ENCODE measurements at places on chromosomes 1 and 21.

GRCh38 chr1:2502661-2503553, 23.5 kb downstream of the PANK4 start:
- no peak overlapping the region for H3K4me3 ChIP-seq
- DNase-seq: no peak
- peaks cover 21% of the 10 kb centered on the region for H3K4me1 ChIP-seq

- H3K4me3 ChIP-seq: no peak overlapping the region
- H3K4me1 ChIP-seq: no peaks in the 10 kb centered on the region
- no peaks in the 10 kb centered on the region for H3K27me3 ChIP-seq
- H3K27ac ChIP-seq: no peak overlapping the region
- no peaks in the 10 kb centered on the region for H3K36me3 ChIP-seq
These were observed 1761.9 kb downstream of the PLA2G4A start for GRCh38 chr1:188590641-188591040.

GRCh38 chr21:14115646-14116045, 95.1 kb downstream of the LIPI start:
- peaks cover 5% of the 10 kb centered on the region for H3K36me3 ChIP-seq
- no peak for DNase-seq
- H3K27me3 ChIP-seq: no peaks in the 10 kb centered on the region

DNA sequence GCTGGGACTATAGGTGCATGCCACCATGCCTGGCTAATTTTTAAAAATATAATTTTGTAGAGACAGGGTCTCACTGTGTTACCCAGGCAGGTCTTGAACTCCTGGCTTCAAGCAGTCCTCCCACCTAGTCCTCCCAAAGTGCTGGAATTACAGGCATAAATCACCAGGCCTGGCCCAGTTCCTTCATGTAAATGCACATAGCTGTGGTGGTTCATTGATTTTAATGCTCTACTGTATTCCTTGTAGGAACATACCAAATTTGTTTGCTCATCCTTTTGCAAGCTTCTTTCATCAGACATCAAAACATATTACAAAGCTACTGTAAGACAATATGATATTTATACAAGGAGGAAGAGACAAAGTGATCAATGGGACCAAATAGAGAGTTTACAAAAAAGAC, 237.5 kb upstream of the ESRRG start:
- no peaks in the 10 kb centered on the region for H3K36me3 ChIP-seq
- no peak overlapping the region for H3K4me3 ChIP-seq
- no peak overlapping the region for H3K27ac ChIP-seq
- no peaks in the 10 kb centered on the region for H3K4me1 ChIP-seq
- no peaks in the 10 kb centered on the region for H3K27me3 ChIP-seq

- H3K27me3 ChIP-seq: peaks cover 39% of the 10 kb centered on the region
- peak; percentile 84 for DNase-seq
- no peak overlapping the region for H3K27ac ChIP-seq
- no peak overlapping the region for H3K4me3 ChIP-seq
These were observed 2.2 kb downstream of the REG4 start for GRCh38 chr1:119808972-119809550.

- peaks cover 13% of the 10 kb centered on the region for H3K4me1 ChIP-seq
- no peak overlapping the region for H3K27ac ChIP-seq
- no peaks in the 10 kb centered on the region for H3K36me3 ChIP-seq
- no peak for DNase-seq
- H3K27me3 ChIP-seq: peaks cover 16% of the 10 kb centered on the region
- no peak overlapping the region for H3K4me3 ChIP-seq
These were observed 29.8 kb downstream of the PKP1 start for GRCh38 chr1:201313086-201313485.

DNA sequence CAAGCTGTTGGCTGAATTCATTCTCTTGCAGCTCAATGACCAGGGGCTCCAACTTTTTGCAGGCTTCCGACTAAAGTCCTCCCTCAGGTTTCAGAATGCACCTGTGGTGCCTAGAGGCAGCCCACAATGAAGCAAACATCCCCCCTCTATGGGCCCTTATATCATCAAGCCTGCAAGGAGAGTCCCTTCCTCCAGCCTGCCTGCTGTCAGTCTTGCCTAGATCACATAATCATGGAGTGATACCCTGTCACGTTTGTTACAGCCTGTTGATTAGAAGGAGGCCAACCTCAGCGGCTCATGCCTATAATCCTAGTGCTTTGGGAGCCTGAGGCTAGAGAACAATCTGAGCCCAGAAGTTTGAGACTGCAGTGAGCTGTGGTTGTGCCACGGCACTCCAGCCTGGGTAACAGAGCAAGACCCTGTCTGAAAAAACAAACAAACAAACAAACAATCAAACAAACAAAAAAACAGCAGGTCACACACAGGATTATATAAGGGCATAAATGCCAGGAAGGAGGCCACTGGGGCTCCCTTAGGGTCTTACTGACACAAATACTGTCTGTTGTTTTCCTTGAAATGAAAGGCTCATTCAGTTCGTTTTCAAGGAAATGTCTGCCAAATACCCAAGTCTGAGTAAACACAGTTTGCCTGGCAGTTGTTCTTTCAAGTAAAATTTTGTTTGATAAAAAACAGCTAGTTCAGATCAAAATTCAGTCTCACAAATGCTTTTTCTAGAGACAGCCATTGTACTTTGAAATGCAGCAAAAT, 4.7 kb upstream of the SPRR3 start:
- no peak overlapping the region for H3K4me3 ChIP-seq
- DNase-seq: no peak
- no peak overlapping the region for H3K27ac ChIP-seq
- H3K36me3 ChIP-seq: no peaks in the 10 kb centered on the region
- H3K4me1 ChIP-seq: no peaks in the 10 kb centered on the region

- no peaks in the 10 kb centered on the region for H3K4me1 ChIP-seq
These were observed 17.2 kb downstream of the TADA1 start for GRCh38 chr1:166858726-166859419.

DNA sequence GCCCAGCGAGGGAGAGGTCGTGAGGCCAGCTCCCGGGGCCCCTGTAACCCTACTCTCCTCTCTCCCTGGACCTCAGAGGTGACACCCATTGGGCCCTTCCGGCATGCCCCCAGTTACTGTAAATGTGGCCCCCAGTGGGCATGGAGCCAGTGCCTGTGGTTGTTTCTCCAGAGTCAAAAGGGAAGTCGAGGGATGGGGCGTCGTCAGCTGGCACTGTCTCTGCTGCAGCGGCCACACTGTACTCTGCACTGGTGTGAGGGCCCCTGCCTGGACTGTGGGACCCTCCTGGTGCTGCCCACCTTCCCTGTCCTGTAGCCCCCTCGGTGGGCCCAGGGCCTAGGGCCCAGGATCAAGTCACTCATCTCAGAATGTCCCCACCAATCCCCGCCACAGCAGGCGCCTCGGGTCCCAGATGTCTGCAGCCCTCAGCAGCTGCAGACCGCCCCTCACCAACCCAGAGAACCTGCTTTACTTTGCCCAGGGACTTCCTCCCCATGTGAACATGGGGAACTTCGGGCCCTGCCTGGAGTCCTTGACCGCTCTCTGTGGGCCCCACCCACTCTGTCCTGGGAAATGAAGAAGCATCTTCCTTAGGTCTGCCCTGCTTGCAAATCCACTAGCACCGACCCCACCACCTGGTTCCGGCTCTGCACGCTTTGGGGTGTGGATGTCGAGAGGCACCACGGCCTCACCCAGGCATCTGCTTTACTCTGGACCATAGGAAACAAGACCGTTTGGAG, 23.7 kb upstream of the TNFRSF1B start:
- no peaks in the 10 kb centered on the region for H3K36me3 ChIP-seq
- no peaks in the 10 kb centered on the region for H3K27me3 ChIP-seq
- H3K4me1 ChIP-seq: peaks cover 58% of the 10 kb centered on the region
- H3K4me3 ChIP-seq: no peak overlapping the region
- peak overlapping the region; percentile 76 for H3K27ac ChIP-seq

DNA sequence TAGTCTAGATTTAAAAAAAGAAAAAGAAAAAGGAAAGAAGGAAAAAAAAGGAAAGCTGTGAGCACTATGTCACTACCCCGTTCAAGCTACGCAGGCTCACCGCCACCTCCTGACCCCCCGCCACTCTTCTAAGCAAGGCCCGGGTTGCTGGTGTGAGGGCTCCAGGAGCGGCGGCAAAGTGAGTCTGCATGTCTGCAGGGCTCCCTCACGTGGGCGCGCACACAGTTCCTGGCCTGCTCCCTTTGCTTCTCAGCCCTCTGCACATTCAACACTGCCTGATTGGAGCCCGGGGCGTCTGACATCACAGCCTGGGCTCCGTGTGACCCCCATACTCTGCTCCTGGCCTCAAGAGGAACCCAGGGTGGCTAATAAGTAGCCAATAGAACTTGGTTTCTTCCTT, 81.4 kb upstream of the TLR5 start:
- H3K4me3 ChIP-seq: no peak overlapping the region
- no peaks in the 10 kb centered on the region for H3K36me3 ChIP-seq
- H3K4me1 ChIP-seq: peaks cover 20% of the 10 kb centered on the region
- no peaks in the 10 kb centered on the region for H3K27me3 ChIP-seq
- DNase-seq: no peak

GRCh38 chr1:159266832-159267231, 35.3 kb upstream of the FCER1A start:
- peaks cover 10% of the 10 kb centered on the region for H3K27me3 ChIP-seq
- DNase-seq: no peak
- H3K4me1 ChIP-seq: peaks cover 9% of the 10 kb centered on the region
- no peak overlapping the region for H3K27ac ChIP-seq
- peaks cover 2% of the 10 kb centered on the region for H3K36me3 ChIP-seq

DNA sequence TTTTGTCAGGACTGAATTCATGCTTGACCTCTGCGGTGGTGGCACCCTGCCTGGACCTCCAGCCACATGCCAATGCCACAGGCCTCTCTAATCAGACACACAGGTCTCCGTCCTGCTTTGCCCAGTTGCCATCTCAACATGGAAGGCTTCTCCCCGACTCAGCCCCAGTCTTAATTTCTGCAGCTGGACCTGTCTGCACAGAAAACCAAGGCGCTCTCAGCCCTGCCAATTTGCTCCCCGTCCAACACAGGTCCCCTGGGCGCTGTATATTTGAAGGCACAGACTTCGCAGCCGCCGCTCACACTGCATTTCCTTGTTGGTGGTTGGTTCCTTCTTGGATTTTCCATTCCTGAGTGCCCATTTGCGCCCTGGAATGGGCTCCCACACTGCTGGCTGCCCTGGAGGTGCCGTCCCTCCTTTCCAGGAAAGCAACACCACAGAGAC, 28.0 kb upstream of the PLEKHG5 start:
- H3K4me3 ChIP-seq: no peak overlapping the region
- no peaks in the 10 kb centered on the region for H3K27me3 ChIP-seq
- peaks cover 8% of the 10 kb centered on the region for H3K36me3 ChIP-seq
- no peak overlapping the region for H3K27ac ChIP-seq
- H3K4me1 ChIP-seq: peaks cover 5% of the 10 kb centered on the region

GRCh38 chr1:25689686-25690381, 73.2 kb downstream of the MAN1C1 start:
- peaks cover 14% of the 10 kb centered on the region for H3K27me3 ChIP-seq
- peaks cover 16% of the 10 kb centered on the region for H3K36me3 ChIP-seq
- no peak overlapping the region for H3K27ac ChIP-seq
- peak; percentile 62 for DNase-seq
- H3K4me3 ChIP-seq: no peak overlapping the region

DNA sequence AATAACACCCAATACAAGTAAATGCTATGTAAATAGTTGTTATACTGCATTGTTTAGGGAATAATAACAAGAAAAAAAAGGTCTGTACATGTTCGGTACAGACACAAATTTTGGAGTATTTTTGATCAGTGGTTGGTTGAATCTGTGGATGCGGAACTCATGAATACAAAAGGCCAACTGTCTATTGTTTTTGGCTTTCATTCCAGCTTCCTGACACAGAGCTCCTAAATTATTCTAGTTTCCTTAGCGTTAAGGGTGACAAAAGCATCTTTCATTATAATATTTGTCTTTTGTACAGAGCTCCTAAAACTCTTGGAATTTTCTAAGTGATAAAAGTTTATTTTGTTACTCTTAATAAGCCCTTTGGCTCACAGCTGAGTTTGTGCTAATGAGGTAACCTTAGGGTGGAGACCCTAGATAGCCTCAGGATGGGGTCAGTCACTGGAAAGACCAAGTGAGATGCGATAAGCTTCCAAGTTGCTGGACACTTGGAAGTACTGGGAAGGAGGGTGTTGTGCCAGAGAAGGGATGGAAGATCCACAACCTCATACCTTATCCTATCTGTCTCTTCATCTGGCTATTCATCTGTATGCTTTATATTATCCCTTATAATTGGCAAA, 57.4 kb upstream of the PRRC2C start:
- H3K4me3 ChIP-seq: no peak overlapping the region
- no peaks in the 10 kb centered on the region for H3K36me3 ChIP-seq
- H3K4me1 ChIP-seq: no peaks in the 10 kb centered on the region

DNA sequence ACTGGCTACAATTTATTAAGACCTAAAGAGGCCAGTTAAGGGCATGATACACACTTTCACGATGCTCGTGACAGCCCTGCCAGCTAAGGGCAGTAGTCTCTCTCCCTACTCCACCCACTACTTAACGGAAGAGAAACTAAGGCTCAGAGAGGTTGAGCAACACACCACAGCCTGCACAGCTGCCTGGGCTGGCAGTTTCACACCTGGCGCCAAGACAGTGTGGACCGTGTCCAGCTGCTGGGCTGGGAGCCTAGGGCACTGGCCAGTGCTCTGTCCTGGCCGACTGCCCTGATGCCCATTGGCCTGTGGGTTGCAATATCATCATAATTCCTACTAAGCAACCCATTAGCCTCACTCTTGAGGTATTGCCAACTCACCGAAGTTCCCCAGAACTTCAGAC, 27.6 kb downstream of the TENT5C start:
- no peak for DNase-seq
- H3K4me1 ChIP-seq: peaks cover 43% of the 10 kb centered on the region
- H3K27me3 ChIP-seq: peaks cover 9% of the 10 kb centered on the region
- no peak overlapping the region for H3K4me3 ChIP-seq
- peaks cover 7% of the 10 kb centered on the region for H3K36me3 ChIP-seq

- peaks cover 27% of the 10 kb centered on the region for H3K27me3 ChIP-seq
- no peak for DNase-seq
- peaks cover 9% of the 10 kb centered on the region for H3K4me1 ChIP-seq
- no peak overlapping the region for H3K4me3 ChIP-seq
These were observed 7.3 kb upstream of the SAMD11 start for GRCh38 chr1:916173-917075.

DNA sequence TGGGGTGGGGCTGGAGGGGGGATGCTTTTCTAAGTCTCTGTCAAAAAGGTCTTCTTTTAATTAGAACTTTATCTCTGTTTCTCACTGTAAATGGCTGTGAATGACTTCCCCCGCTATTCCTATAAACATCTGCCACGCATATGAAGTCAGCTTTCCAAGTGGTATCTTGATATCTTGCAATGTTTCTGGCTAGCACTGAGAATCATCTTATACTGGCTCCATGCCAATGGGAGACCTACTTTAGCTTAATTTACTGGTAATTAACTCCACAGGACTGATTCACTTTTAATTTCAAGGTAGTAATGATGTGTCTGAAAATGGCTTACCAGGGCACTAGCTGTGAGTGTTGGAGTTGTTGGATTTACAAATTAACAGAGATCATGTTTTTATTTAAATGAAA, 4.3 kb downstream of the GPR88 start:
- H3K27me3 ChIP-seq: peaks cover 50% of the 10 kb centered on the region
- no peak overlapping the region for H3K27ac ChIP-seq
- no peak overlapping the region for H3K4me3 ChIP-seq
- H3K4me1 ChIP-seq: peaks cover 11% of the 10 kb centered on the region

GRCh38 chr1:77834771-77835334, 53.6 kb upstream of the NEXN start:
- no peaks in the 10 kb centered on the region for H3K4me1 ChIP-seq
- DNase-seq: no peak
- H3K27me3 ChIP-seq: no peaks in the 10 kb centered on the region
- peaks cover 16% of the 10 kb centered on the region for H3K36me3 ChIP-seq
- no peak overlapping the region for H3K27ac ChIP-seq
- no peak overlapping the region for H3K4me3 ChIP-seq
